ENCODE measurements at places on chromosomes 16 and 17. TPM values are rescaled to one million over a fixed set of nuclear protein-coding genes. Genes with fewer than 3 reads are reported as not detected.
A peak's percentile ranks its signal among the peaks of the same experiment; 100 is the strongest.

Gene IRX3
- total RNA-seq = 7.1 TPM

Gene EXOC3L1
- total RNA-seq = not detected

Gene TEX19
- total RNA-seq = not detected

Gene AOC2
- 0.89 TPM for total RNA-seq

Gene NKD1
- total RNA-seq = not detected

Gene CDRT15
- total RNA-seq = not detected

Gene CCDC144A
- total RNA-seq = 0.46 TPM

DNA sequence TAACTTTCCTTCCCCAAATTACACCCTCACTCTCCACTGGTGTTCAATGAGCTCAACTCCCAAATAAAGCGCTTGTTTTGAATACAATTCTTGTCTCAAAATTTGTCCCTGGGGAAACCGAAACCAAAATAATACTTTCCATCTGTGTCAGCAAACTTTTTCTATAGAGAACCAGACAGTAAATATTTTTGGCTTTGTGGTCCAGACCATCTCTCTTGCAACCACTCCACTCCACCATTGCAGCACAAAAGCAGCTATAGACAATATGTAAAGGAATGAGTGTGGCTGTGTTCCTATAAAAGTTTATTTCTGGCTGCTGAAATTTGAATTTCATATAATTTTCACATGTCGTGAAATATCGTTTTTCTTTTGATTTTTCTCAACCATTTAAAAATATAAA, 84.6 kb upstream of the ERCC4 start:
- H3K4me1 ChIP-seq = no peaks in the 10 kb centered on the region
- H3K36me3 ChIP-seq = no peaks in the 10 kb centered on the region
- no peak overlapping the region for H3K4me3 ChIP-seq
- H3K27me3 ChIP-seq = peaks cover 2% of the 10 kb centered on the region
- no peak for DNase-seq

DNA sequence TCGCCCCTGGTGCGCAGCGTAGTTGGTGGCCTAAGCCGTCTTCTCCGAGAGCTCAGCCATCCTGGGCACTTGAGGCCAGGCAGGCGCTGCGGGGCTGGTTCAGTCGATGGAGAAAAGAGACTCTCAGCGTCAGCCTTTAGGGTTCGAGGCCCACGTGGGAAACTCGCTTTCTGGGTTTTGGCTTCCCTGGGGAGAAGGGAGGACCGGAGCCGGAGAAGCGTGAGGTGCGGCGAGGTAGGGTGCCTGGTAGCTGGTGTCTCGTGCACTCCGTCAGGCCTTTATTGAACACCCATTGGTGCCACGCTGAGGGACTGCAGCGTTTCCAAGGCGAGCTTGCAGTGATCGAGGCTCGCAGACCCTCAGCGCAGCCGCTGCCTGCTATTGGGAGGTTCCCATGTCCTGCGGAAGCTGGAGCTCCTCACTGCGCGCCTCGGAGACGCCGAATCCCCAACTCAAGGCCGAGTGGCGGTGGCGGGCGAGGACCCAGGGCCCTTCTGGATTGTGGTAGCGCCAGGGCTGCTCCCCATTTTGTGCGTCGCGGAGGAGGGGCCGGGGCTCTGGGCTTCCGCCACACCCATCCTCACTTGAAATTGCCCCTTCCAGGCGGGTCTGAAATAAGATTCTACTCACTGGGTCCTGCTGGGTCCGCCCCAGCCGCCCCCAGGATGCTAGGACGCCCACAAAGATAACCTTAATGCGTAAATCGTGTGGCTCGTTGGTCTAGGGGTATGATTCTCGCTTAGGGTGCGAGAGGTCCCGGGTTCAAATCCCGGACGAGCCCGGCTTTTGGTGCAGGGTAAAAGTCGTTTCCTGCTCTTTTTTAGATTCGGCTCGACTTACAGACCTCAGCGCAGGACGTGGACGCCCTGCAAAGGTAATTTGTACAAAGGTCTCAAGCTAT, 1.2 kb downstream of the OR1F1 start:
- peak; percentile 72 for DNase-seq
- no peaks in the 10 kb centered on the region for H3K36me3 ChIP-seq
- H3K27ac ChIP-seq = peak overlapping the region; percentile 81
- peak overlapping the region; percentile 94 for H3K4me3 ChIP-seq

GRCh38 chr17:80800481-80801391, 190.9 kb upstream of the CHMP6 start:
- H3K4me1 ChIP-seq = no peaks in the 10 kb centered on the region
- peaks cover 17% of the 10 kb centered on the region for H3K36me3 ChIP-seq
- H3K27me3 ChIP-seq = peaks cover 1% of the 10 kb centered on the region

GRCh38 chr17:7883781-7884386, 4.7 kb upstream of the CHD3 start:
- H3K4me1 ChIP-seq = peaks cover 5% of the 10 kb centered on the region
- H3K27ac ChIP-seq = peak overlapping the region; percentile 89
- H3K4me3 ChIP-seq = no peak overlapping the region
- no peak for DNase-seq
- peaks cover 2% of the 10 kb centered on the region for H3K27me3 ChIP-seq
- no peaks in the 10 kb centered on the region for H3K36me3 ChIP-seq

DNA sequence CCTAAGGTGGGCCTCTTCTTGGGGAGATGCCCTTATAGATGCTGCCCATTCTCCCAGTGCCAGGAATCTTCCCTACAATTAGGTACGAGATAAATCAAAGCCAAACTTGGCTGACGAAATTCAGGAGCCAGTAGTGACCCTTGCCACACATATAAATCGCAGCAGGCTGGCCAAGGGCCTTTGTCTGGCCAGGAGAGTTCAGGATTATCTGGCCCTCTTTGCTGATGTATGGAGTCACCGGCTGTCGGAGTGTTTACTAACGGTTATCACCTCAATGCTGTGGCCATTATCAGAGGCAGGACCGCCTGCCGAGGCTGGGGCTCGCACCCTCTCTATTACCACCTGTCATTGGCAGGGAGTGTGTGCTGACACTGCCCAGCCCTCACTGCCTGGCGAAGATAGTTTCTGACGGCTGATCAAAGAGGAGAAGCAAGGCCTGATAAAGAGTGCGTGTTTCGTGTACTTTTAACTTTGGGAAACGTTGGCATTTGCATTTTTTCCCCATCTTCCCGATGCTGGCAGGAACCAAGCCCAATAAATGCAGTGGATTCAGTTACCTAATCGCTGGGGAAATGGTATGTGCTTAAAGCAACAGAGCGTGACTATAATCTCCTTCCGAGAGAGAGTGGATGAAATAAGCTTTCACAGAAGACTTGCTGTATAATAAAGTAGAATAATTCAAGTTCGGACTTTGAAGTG, 32.8 kb upstream of the TBX2 start:
- peaks cover 2% of the 10 kb centered on the region for H3K36me3 ChIP-seq
- peaks cover 2% of the 10 kb centered on the region for H3K4me1 ChIP-seq
- H3K27ac ChIP-seq = no peak overlapping the region
- H3K27me3 ChIP-seq = no peaks in the 10 kb centered on the region

GRCh38 chr16:85234310-85235204, 122.3 kb upstream of the CIBAR2 start:
- no peaks in the 10 kb centered on the region for H3K27me3 ChIP-seq
- H3K4me3 ChIP-seq = peak overlapping the region; percentile 76
- H3K36me3 ChIP-seq = no peaks in the 10 kb centered on the region
- peaks cover 49% of the 10 kb centered on the region for H3K4me1 ChIP-seq

GRCh38 chr16:66474750-66475199, 47.7 kb downstream of the BEAN1 start:
- H3K36me3 ChIP-seq = no peaks in the 10 kb centered on the region
- no peaks in the 10 kb centered on the region for H3K4me1 ChIP-seq
- no peak overlapping the region for H3K27ac ChIP-seq

- peaks cover 27% of the 10 kb centered on the region for H3K4me1 ChIP-seq
- no peak overlapping the region for H3K4me3 ChIP-seq
- H3K27me3 ChIP-seq = no peaks in the 10 kb centered on the region
- H3K36me3 ChIP-seq = no peaks in the 10 kb centered on the region
- DNase-seq = no peak
- H3K27ac ChIP-seq = no peak overlapping the region
Observed at GRCh38 chr17:42453439-42453838, 5.2 kb upstream of the ATP6V0A1 start.

DNA sequence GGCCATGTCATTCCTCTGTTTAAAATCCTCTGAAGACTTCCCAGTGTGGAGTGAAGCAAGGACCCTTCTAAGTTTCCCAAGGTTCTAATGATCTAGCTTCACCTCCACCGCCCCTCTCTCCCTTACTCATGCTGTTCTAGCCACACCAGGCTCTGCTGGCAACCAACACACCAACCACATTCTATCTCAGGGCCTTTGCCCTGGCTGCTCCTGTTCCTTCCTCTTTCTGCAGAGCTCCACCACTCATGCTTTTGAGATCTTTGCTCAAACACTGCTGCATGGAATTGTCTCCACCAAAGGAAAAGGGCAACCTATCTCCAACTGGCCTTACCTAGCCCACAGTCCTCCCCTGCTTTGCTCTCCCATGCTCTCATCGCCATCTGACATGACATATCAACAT, 128.7 kb downstream of the XYLT1 start:
- no peak overlapping the region for H3K4me3 ChIP-seq
- peak overlapping the region; percentile 2 for H3K27ac ChIP-seq
- H3K4me1 ChIP-seq = peaks cover 38% of the 10 kb centered on the region
- no peaks in the 10 kb centered on the region for H3K27me3 ChIP-seq

DNA sequence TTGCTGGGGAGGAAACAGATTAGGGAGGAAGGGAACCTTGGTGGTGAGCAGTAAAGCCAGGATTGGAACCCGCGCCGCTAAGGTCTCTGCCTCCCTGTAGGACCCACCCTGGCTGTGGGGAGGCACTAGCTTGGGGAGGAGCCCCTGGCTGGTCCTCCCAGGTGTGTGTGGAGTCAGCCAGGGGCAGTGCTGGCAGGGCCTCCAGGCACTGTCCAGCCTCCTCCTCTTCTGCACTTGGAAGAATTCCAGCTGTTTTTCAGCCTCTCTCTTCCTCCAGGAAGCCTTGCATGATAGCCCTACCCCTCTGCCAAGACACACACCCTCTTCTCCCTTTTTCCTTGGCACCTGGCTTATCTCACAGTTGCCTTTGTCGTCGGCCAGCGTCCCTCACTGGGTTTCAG, 34.8 kb downstream of the TMEM235 start:
- H3K4me3 ChIP-seq = no peak overlapping the region
- H3K27me3 ChIP-seq = peaks cover 48% of the 10 kb centered on the region
- H3K4me1 ChIP-seq = no peaks in the 10 kb centered on the region

DNA sequence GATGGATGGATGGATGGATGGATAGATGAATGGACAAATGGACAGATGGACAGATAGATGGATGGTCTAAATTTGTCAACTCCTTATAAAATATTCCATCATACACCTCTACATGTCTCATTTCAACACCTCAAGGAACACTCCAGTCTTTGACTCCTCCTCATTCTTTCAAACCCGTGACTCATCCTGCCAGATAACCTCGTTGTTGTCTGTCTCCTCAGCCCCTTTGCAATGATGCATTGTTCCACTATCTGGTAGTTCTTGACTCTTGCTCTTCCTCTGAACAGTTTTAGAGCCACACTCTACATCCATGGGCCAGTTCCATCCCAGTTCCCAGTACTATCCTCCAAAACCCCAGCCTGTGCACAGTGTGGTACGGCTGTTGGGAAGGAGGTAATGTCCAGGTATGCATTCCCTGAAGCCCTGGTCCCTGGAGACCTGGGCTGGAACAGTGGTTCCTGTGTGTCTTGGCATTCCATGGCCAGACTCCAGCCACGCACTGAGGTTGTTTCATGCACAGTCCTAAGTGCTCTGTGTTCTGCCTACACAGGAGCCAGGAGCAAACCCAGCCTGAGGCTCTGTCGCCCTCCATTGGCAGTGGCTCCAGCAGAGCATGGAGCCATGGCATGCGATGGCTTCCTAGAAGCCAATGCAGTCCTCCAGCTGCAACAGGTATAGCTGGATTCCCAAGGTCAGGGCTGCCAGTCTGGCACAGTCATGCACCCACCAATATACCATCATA, 105.7 kb downstream of the C17orf67 start:
- H3K36me3 ChIP-seq = no peaks in the 10 kb centered on the region
- no peak overlapping the region for H3K4me3 ChIP-seq

GRCh38 chr16:71337631-71338030, 20.9 kb upstream of the CALB2 start:
- peaks cover 7% of the 10 kb centered on the region for H3K4me1 ChIP-seq
- H3K36me3 ChIP-seq = no peaks in the 10 kb centered on the region
- no peak overlapping the region for H3K4me3 ChIP-seq
- H3K27ac ChIP-seq = no peak overlapping the region
- DNase-seq = no peak

- no peak for DNase-seq
- H3K4me3 ChIP-seq = no peak overlapping the region
- H3K27me3 ChIP-seq = peaks cover 8% of the 10 kb centered on the region
- H3K27ac ChIP-seq = no peak overlapping the region
- no peaks in the 10 kb centered on the region for H3K4me1 ChIP-seq
Observed at GRCh38 chr16:51003850-51004566, 147.1 kb downstream of the SALL1 start.

DNA sequence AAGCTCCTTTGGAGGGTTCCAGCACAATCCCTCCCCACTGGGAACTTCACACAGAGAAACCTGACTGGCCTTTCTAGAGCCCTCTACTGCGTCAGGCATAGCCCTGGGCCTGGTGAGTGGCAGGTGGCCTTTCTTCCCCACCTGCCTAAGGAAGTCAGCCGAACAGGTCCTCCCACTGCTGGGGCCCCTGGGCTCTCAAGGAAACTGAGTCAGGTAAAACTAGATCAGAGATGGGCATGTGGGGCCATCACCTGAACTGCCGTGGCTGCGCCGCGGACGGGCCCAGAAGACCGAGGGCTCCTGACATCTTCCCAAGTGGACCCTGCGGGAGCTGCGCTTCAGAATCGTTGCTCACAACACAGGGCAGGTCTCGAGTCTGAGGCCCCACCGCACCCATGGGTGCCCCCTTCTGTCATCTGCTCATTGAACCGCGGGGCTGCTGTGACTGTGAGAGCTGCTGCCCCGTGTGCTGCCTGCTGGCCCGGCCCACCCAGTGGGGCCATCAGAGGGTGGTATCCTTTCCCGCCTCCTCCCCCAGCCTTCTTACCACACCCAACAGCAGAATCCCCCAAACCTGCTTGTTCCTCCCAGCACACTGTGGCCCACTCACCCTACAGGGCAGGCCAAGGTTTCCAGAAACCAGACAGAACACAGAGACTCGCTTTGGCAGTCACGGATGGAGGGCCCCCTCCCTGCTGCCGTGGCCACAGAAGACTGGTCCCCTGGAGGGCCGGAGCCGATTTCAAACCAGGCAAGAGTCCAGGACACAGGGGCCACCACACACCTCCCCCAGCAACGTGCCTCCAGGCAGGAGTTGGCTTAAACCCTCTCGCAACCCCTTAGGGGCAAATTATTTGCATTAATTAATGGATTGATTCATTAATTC, 81.1 kb downstream of the TBC1D16 start:
- DNase-seq = no peak
- no peaks in the 10 kb centered on the region for H3K4me1 ChIP-seq
- H3K27me3 ChIP-seq = no peaks in the 10 kb centered on the region

GRCh38 chr17:67262435-67263117, 17.6 kb upstream of the HELZ start:
- H3K36me3 ChIP-seq = no peaks in the 10 kb centered on the region
- peaks cover 17% of the 10 kb centered on the region for H3K4me1 ChIP-seq
- H3K4me3 ChIP-seq = no peak overlapping the region
- peaks cover 6% of the 10 kb centered on the region for H3K27me3 ChIP-seq
- H3K27ac ChIP-seq = no peak overlapping the region

GRCh38 chr17:69390795-69391501, 23.5 kb upstream of the MAP2K6 start:
- H3K36me3 ChIP-seq = no peaks in the 10 kb centered on the region
- H3K27me3 ChIP-seq = no peaks in the 10 kb centered on the region
- DNase-seq = no peak

- no peaks in the 10 kb centered on the region for H3K4me1 ChIP-seq
- H3K27ac ChIP-seq = no peak overlapping the region
- no peaks in the 10 kb centered on the region for H3K36me3 ChIP-seq
Observed at GRCh38 chr16:26642047-26642664, 424.6 kb upstream of the C16orf82 start.
